ENCODE measurements at places on chromosomes 3 and 15.

- DNase-seq, result peak; percentile 14
These were observed 7.1 kb upstream of the PXK start for GRCh38 chr3:58325525-58325992.

- DNase-seq, result no peak
These were observed 88.7 kb downstream of the LIPC start for GRCh38 chr15:58520464-58520863.

GRCh38 chr15:77107531-77108355, 36.8 kb upstream of the TSPAN3 start:
- peak; percentile 75 for DNase-seq

DNA sequence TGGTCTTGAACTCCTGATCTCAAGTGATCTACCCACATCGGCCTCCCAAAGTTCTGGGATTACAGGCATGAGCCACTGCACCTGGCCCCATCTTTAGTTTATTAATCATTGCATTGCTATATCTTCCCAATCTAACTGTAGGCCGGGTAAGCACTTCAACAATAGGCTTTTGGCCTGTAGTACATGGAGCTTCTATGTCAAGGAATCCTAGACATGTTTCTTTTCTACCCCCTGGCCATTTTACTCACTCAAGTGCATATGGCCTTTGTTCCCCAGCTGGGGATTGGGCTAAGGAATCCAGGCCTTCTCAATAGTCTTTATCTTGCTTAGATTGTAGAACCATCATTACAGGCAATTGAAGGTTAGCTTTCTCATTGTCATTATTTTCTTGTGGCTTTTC, 122.3 kb upstream of the MBNL1 start:
- no peak for DNase-seq

GRCh38 chr3:109715707-109716106, 378.4 kb upstream of the DPPA4 start:
- DNase-seq, result no peak

DNA sequence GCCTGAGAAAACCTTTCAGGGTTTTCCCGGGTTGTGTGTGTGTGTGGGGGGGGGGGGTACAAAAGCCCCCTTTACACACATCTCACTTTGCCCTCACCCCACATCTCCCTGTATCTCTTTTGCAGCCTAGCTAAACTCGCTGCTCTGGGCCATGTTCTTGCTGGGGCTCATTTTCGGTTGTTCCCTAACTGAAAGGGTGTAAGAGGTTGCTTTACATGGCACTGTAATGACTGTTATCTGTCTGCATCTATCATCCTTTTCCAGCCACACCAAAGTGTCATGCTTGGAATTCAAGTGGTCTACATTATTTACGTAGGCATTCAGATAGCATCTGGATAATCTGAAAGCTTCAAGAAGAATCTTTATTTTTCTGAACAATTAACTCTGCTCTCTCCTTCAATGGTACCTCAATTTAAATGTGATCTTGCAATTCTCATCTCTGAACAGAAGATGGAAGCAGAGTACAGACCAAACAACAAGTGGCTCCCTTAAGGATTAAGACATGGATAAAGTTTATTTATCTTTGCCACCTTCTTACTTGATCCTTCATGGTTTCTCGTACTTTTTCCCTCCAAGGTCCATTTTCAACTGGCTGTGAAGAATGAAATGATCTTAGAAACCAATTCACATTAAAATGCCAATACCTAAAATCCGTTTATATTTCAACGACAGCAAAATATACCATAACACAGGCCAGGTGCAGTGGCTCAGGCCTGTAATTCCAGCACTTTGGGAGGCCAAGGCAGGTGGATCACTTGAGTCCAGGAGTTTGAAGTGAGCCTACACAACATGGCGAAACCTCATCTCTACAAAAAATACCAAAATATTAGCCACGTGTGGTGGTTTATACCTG, 34.9 kb downstream of the DCLK3 start:
- DNase-seq, result peak; percentile 73

DNA sequence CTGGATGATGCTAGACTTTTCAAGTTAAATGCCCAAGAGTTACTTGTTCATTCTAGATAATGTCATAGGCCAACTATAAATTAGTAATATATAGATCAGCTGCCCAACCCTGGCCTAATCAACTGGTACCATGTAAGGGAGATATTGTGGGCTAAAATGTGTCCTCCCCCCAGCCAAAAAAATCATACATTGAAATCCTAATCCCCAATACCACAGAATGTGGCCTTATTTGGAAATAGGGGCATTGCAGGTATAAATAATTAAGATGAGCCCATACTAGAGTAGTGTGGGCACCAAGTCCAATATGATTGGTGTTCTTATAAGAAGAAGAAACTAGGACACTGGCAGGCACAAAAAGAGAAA, 92.5 kb downstream of the RPL22L1 start:
- DNase-seq, result no peak

GRCh38 chr3:5731100-5731499, 543.6 kb downstream of the EDEM1 start:
- DNase-seq, result no peak

- peak; percentile 3 for DNase-seq
These were observed 64.6 kb downstream of the STAC start for GRCh38 chr3:36444909-36445308.

- no peak for DNase-seq
These were observed 101.9 kb upstream of the PLXND1 start for GRCh38 chr3:129708328-129708861.

- DNase-seq, result no peak
These were observed 505.3 kb upstream of the PPP2R3A start for GRCh38 chr3:135460273-135460672.

- peak; percentile 57 for DNase-seq
These were observed 24.1 kb upstream of the OR5K4 start for GRCh38 chr3:98329392-98330124.

DNA sequence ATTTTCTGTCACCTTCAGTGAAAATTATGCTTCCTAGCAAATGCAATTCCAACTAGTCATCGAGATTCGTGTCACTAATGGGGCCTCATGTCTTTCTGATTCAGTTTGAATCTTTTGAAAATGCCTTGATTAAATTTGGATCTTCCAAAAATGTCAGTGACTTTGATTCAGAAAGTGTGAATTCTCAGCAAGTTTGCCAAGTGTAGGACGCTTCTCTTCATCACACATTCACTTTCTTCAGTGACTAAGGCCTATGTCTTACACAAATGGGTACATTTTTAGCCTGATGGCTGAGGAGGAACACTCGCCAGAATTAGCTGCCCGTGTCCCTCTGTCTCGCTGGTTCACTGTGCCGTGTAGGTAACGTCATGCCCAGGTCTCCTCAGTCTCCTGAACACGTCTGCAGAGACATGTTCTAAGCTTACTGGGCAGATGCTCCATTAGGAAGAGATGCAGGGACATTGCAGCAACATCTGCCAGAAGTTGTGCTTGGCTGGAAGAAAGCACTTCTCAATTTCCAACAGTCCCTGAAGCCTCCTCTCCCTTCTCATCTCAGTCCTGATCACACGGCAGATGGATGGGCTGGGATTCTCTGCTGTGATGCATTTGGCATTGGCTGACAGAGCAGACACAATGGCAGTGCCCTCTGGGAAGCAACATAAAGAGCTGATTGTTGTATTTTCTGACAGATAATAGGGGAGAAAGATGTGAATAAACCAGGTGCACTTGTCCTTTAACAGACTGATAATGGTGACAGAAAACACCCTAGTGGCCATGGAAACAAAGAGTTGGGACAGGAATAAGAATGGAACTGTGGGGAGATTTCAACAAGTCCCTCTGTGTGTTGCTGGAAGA, 29.1 kb upstream of the LYZL4 start:
- no peak for DNase-seq

- no peak for DNase-seq
These were observed 22.8 kb upstream of the CCDC50 start for GRCh38 chr3:191306428-191306827.

DNA sequence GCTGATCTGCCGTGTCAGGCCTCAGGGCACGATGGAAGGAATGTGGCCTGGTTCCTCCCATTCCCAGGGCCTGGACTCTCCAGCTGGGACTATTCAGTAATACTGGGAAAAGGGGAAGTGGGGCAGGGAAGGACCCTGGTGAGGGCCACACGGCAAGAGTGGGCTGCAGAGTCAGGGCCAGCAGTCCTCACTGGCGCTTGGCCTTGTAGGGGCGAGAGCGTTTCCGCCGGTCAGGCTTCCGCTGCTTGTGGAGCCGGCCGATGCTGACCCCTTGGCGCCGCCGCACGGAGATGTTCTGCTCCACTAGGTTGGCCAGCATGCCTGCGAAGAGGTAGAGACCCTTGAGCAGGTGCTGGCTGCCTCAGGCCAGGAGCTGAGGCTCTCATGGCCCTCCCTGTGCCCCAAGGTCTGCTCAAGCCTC, 42.8 kb downstream of the SEMA3G start:
- DNase-seq, result no peak

- no peak for DNase-seq
These were observed 20.4 kb downstream of the ABI3BP start for GRCh38 chr3:100972867-100973266.

DNA sequence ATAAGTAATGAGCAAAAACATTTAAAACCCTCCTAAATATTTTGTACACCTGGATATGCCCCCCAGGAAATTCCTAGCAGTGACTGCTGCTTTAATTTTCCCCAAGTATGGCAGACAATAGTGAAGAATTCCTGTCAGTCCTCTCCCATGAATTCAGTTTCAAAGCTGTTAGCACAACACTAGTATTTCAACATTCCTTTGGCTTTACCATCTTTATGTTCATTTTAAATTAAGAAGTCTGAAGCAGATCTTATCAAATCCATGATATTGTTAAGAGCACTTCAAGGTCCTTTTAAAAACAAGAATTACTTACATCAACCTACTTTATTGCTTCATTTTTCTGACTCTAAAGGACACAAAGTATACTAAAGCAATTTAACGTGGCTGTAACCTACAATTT, 28.8 kb upstream of the CDIN1 start:
- DNase-seq, result no peak

- DNase-seq, result no peak
These were observed 14.2 kb downstream of the LRRC31 start for GRCh38 chr3:169855514-169855913.

GRCh38 chr15:99508852-99509251, 56.9 kb upstream of the MEF2A start:
- DNase-seq, result no peak

DNA sequence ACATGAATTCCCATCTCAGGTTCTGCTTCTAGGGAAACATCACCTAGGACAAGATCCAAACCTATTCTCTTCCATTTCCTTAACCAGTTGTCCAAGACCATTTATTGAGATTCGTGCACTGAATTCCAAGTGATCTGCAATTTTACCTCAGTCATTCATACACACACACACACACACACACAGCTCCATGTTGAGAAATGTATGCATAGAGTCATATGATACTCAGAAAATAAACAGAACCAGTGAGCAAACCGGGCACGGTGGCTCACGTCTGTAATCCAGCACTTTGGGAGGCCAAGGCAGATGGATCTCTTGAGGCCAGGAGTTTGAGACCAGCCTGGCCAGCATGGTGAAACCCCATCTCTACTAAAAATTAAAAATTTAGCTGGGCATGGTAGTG, 6.1 kb upstream of the KPNA1 start:
- DNase-seq, result no peak

- no peak for DNase-seq
These were observed 41.7 kb upstream of the SEC22A start for GRCh38 chr3:123159926-123160635.

GRCh38 chr3:64717411-64717810, 29.6 kb upstream of the ADAMTS9 start:
- DNase-seq, result no peak

DNA sequence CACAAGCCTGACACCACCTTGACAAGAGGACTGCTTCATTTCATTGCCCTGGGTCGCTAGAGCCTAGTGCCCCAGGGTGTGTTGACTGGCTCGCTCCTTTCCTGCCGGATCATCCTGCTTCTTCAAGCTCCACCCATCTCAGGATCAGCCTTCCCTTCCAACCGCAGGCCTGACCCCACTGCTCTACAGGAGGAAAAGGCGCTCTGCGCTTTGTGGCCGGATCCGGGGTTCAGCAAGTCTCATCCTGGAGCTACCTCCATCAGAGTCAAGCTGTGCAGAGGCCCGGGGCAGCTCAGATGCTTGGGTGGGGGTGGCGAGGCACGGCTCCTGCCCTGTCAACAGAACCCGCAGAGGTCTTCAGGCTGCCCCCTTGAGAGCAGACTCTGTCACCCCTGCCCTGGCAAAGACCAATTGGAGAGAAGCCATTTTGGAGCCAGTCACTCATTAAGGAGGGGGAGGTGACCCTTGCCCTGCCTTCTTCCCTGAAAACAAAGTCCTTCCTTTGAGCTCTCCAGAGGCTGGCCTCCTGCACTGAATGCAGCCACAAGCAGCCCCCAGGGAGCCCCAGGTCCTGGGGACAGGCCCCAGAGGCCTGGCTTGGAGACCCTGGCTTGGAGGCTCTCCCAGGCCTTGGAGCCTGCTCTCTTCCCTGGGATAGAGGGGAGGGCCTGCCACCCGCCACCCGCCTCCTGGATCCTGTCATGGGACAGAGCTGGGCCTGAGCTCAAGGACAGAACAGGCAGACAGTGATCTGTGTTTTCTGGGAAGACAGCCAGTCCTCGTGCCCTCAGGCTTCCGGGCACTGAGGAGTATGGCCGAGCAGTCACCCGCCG, 80.3 kb downstream of the CPN2 start:
- DNase-seq, result peak; percentile 33

- DNase-seq, result peak; percentile 54
These were observed 158.6 kb upstream of the NR2E3 start for GRCh38 chr15:71651750-71652186.

DNA sequence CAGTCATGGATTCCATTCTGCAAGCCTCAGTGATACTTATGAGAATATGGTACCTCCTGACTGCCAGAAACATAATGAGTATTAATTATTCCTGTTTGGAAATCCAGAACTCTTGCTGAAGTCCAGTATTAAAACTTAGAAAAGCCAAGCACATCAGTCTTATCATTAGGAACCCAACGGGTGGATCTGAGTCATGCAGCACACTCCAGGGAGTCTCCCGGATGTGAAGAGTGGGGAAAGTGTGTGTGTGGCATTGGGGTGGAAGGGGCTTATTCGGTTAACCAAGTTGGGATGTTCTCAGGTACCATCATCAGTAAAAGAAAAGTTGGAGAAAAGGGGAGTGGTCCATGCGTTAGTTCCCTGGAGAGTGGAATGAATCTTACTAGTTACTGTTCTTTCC, 181.1 kb downstream of the PLCL2 start:
- no peak for DNase-seq

DNA sequence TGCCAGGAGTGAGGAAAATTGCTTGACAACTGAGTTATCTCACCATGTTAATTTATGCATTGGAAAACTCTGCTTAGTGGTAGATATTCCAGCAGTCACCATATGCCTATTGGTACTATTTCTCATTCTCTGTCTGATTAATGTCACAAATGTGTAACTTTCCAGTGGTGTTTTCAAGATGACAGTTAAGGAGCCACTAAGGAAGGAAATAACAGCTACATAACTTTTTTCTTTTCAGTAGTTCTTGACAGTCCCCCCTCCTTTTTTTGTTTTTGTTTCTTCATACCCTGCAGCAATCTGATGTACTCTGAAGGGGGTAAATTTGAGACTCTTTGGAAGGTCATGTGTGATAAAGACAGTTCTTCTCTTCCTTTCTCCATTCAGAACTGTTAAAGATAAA, 13.1 kb downstream of the RASA2 start:
- DNase-seq, result no peak

GRCh38 chr3:101194392-101194791, 126.0 kb downstream of the IMPG2 start:
- no peak for DNase-seq

All from cardiac muscle cell (in vitro differentiated cells and primary cell).